Smooth muscle cell of bladder (primary cell): ENCODE measurements at places on chromosomes 6 and 20. TPM values are rescaled to one million over a fixed set of nuclear protein-coding genes. Genes with fewer than 3 reads are reported as not detected.

SLC44A4 gene
- not detected in 2 replicates for total RNA-seq

FAXC gene
- total RNA-seq: 0.28 and 0.55 TPM in 2 replicates

PROKR2 gene
- total RNA-seq: not detected in 2 replicates

TNFRSF21 gene
- total RNA-seq: 17.9 and 18.9 TPM in 2 replicates

ZNF165 gene
- 0.46 and 0.57 TPM in 2 replicates for total RNA-seq

FAM83C gene
- not detected in 2 replicates for total RNA-seq

OPN5 gene
- total RNA-seq: not detected in 2 replicates

HNF4A gene
- total RNA-seq: not detected in 2 replicates

IMPG1 gene
- total RNA-seq: not detected in 2 replicates

BMP5 gene
- total RNA-seq: under 0.01 and 2.1 TPM in 2 replicates

SF3B5 gene
- 117 and 122 TPM in 2 replicates for total RNA-seq

DEFB116 gene
- not detected in 2 replicates for total RNA-seq

HMGCLL1 gene
- 0.18 and 0.28 TPM in 2 replicates for total RNA-seq

PSMB8 gene
- 43.6 and 51.9 TPM in 2 replicates for total RNA-seq

BANF2 gene
- total RNA-seq: not detected in 2 replicates

CCN6 gene
- total RNA-seq: not detected in 2 replicates

SAMD10 gene
- 0.28 and 0.43 TPM in 2 replicates for total RNA-seq

STMND1 gene
- total RNA-seq: not detected in 2 replicates

CPNE5 gene
- total RNA-seq: 0.55 TPM in 1 of 2 replicates, not detected in the other

B3GALT4 gene
- 7.1 and 8.8 TPM in 2 replicates for total RNA-seq
